ENCODE measurements at places on chromosomes 3 and 15. TPM values are rescaled to one million over a fixed set of nuclear protein-coding genes. Genes with fewer than 3 reads are reported as not detected.
A peak's percentile ranks its signal among the peaks of the same experiment; 100 is the strongest.

GRCh38 chr3:72517921-72518424 lies 330.3 kb downstream of the SHQ1 start:
- no peaks in the 10 kb centered on the region for H3K36me3 ChIP-seq
- no peak overlapping the region for H3K27ac ChIP-seq
- no peak for DNase-seq
- H3K27me3 ChIP-seq: no peaks in the 10 kb centered on the region
- H3K4me1 ChIP-seq: no peaks in the 10 kb centered on the region
- H3K4me3 ChIP-seq: no peak overlapping the region

DNA sequence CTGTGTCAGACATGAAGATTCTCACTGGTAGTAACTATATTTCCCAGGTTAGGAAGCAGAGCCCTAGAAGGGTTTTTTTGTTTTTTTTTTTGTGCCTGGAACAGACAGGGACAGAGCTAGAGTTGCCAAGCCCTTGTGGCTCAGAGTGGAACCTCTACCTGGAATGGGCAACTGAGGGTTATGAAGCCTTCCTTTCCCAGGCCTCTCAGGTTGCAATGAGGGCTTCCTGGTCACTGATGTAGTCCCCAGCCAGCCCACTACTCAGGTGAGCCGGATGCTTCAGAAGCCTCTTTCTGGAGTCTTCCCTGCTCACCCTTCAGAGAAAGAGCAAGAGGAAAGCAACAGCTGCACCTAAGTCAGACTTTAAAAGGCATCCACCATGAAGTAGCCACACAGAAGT lies 48.8 kb upstream of the MANF start:
- 0 out of 2 replicates have a peak, but pooled peaks cover 4% of the 10 kb centered on the region for H3K4me1 ChIP-seq
- H3K27ac ChIP-seq: no peak overlapping the region
- DNase-seq: no peak
- no peak overlapping the region for H3K4me3 ChIP-seq
- H3K27me3 ChIP-seq: no peaks in the 10 kb centered on the region

The EPM2AIP1 gene
- total RNA-seq: 7.3 TPM

The LMAN1L gene
- total RNA-seq: not detected

The IL16 gene
- 1.0 TPM for total RNA-seq

GRCh38 chr15:100560323-100560722 lies 31.6 kb upstream of the CERS3 start:
- H3K27ac ChIP-seq: no peak overlapping the region
- H3K4me1 ChIP-seq: no peaks in the 10 kb centered on the region
- DNase-seq: no peak
- no peaks in the 10 kb centered on the region for H3K27me3 ChIP-seq

The ZNF445 gene
- total RNA-seq: 11.9 TPM

DNA sequence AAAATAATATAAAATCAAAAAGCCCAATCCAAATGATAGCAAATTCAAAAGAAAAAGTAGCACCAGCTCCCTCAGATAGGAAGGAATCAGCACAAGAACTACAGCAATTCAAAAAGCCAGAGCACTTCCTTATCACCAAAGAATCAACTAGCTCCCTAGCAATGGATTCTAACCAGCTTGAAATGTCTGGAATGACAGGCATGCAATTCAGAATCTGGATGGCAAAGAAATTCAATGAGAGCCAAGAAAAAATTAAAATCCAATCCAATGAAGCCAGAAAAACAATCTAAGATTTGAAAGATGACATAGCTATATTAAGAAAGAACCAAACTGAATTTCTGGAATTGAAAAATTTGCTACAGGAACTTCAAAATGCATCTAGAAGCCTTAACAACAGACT lies 1334.4 kb upstream of the ALCAM start:
- H3K27me3 ChIP-seq: no peaks in the 10 kb centered on the region
- H3K36me3 ChIP-seq: no peaks in the 10 kb centered on the region
- H3K4me3 ChIP-seq: no peak overlapping the region
- no peak overlapping the region for H3K27ac ChIP-seq

DNA sequence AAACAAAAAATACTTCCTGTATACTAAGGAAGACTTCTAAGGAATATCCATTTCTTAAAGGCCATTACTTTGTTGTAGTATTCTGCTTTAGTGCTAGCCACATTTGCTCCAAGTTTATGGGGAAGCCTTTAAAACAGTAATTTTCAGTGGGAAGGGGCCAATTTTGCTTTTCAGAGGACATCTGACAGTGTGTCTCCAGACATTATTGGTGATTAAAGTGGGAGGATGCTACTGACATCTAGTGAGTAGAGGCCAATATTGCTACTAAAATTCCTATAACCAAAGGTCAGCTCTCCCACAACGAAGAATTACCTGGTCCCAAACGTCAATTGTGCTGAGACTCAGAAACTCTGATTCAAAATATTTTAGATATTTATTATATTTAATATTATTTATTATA lies 24.8 kb downstream of the SLC28A2 start:
- H3K27me3 ChIP-seq: no peaks in the 10 kb centered on the region
- peaks cover 13% of the 10 kb centered on the region for H3K4me1 ChIP-seq
- H3K36me3 ChIP-seq: no peaks in the 10 kb centered on the region
- no peak for DNase-seq
- H3K27ac ChIP-seq: no peak overlapping the region
- no peak overlapping the region for H3K4me3 ChIP-seq

DNA sequence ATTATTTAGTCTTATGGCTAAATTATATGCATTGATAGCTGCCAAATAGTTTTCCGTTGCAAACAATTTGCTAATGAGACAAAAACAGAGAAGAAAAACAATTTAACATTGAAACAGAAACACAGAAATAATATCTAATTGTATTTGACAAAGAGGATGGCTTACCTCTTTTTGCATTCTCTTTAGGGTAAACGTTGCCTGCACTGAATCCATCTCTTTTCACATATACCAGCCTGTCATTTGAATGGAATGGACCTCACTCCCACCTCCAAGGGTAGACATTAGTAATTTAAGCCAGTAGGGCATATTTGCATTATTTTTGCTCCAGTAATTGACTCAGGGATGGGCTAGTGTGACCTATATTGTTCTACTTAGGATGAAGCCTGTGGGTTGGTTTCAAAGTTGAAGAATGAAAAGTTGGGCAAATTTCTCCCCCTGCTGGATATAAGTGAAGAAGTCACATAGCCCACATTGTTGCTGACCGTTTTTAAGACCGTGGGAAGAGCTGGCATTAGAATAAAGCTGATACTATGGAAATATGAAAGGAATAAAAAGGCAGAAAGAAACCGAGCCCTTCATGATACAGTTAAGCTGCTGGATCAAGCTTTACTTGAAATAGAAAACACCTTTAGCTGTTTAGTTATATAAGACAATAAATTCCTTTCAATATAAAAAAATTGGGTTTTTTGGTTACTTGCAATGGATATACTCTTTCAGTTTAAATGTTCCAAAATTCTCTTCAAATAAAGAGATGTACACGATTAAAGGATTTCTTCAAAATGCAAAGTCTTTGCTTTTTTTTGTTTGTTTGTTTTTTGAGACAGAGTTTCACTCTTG lies 26.9 kb downstream of the PIERCE2 start:
- no peak overlapping the region for H3K4me3 ChIP-seq
- H3K36me3 ChIP-seq: no peaks in the 10 kb centered on the region
- DNase-seq: peak; percentile 42

DNA sequence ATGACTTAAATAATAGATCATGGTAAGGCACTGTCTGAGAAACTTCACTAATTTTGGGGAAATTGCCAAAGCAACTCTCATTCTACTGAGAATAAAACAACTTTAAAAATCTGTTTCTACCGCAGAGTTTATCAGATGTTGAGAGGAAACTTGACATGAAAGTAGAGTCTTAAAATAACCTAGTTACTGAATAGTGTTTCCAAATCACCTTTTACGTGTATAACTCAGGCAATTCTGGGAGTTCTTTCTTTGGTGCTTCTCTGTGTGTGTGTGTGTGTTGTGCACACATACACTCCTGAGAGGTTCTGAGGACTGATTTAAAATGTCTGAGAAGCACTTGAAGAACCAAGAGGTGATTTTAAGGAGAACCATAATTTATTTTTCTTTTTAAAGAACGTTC lies 236.6 kb downstream of the SV2B start:
- peaks cover 5% of the 10 kb centered on the region for H3K27me3 ChIP-seq
- H3K4me3 ChIP-seq: no peak overlapping the region
- H3K27ac ChIP-seq: no peak overlapping the region
- H3K36me3 ChIP-seq: no peaks in the 10 kb centered on the region

DNA sequence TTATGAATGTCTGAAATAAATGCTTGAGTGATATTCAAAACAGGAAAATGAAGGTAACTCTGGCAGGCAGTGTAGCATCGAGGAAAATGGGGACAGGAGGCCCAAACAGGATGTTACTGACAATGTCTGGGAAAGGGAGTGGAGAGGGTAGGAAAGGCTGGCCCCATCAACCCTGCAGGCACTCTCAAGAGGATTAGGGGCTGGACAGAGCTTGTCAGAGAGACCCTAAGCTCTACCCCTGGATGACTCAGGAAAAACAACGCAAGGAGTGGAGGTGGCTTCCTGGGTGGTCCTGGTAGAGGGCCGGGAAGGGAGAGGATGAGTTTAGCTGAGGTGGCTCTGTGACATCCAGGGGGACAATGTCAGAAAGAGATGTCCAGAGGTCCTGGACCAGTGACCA lies 106.0 kb downstream of the RYK start:
- H3K36me3 ChIP-seq: no peaks in the 10 kb centered on the region
- no peak for DNase-seq
- H3K4me1 ChIP-seq: no peaks in the 10 kb centered on the region
- no peak overlapping the region for H3K27ac ChIP-seq

- H3K36me3 ChIP-seq: no peaks in the 10 kb centered on the region
- H3K27me3 ChIP-seq: no peaks in the 10 kb centered on the region
- DNase-seq: no peak
- no peaks in the 10 kb centered on the region for H3K4me1 ChIP-seq
- no peak overlapping the region for H3K4me3 ChIP-seq
- no peak overlapping the region for H3K27ac ChIP-seq
Observed at GRCh38 chr3:154583086-154583634, 153.2 kb upstream of the GPR149 start.

DNA sequence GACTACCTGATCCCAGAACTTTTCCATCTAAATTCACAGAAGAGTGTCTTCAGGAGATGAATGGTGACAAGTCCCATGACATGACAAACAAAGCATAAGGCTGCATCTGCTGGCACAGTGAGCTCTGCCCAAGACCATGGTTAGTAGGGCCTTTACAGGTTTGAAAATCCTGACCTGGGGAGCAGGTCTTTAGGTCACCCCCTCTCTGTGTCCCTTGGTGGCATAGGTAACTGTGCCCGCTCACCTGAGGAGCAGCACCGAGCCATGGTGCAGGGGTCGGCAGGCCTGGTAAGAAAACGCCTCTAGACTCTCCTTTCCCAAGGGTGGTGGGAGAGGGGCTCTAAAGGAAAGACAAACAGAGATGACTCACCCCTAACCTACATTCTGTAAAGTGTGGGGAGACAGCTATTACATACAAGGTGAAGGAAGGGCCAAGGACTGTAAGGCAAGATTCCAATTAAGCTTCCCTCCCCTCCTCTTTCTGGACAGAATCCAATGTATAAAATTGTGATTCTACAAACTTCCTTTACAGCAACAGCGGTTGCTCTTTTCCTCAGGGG lies 74.0 kb downstream of the SATB1 start:
- H3K27ac ChIP-seq: no peak overlapping the region
- no peaks in the 10 kb centered on the region for H3K27me3 ChIP-seq
- H3K36me3 ChIP-seq: no peaks in the 10 kb centered on the region
- DNase-seq: no peak

- no peak for DNase-seq
- no peaks in the 10 kb centered on the region for H3K4me1 ChIP-seq
- peaks cover 8% of the 10 kb centered on the region for H3K27me3 ChIP-seq
- no peak overlapping the region for H3K4me3 ChIP-seq
Observed at GRCh38 chr3:66200147-66200546, 20.7 kb upstream of the SLC25A26 start.

The GCSAM gene
- total RNA-seq: 0.08 TPM

DNA sequence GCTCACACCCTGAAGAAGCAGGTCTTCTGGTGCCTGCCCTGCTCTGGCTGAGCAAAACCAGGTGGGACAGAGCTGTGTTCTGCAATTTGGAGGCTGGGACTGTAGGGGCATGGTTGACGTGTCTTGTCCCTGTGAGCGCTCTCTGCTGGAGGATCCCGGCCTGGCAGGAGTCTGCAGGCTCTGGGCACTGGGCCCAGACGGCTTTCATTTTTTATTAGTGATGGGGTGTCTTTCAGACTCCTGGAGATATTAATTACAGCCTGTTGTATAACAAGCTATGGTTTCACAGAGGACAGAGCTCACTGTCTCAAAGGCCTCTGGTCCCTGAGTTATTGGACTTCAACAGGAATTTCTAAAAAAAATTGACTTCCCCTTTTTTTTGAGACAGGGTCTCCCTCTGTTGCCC lies 29.5 kb upstream of the ZNF710 start:
- no peaks in the 10 kb centered on the region for H3K27me3 ChIP-seq
- DNase-seq: peak; percentile 30
- no peak overlapping the region for H3K4me3 ChIP-seq
- H3K27ac ChIP-seq: no peak overlapping the region

DNA sequence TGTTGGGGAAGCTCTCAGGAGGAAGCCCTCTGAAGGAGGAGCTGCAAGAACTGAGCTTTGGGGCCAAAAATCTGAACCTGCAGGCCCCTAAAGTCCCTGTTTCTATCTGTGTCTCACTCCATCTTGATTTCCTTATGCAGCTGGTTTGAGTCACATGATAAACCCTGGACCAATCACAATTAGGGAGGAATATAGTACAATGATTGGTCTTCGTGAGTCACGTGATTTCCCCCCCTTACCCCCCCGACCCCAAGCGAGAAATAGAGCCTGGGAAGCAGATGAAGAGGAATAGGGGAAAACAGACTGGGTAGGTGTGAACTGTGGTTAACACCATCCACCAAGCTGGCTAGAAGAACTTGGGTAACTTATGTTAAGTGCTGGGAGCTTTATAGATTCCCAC lies 12.9 kb downstream of the CRABP1 start:
- no peak overlapping the region for H3K27ac ChIP-seq
- H3K4me1 ChIP-seq: no peaks in the 10 kb centered on the region
- DNase-seq: no peak
- no peaks in the 10 kb centered on the region for H3K27me3 ChIP-seq

The TTC21A gene
- total RNA-seq: 7.7 TPM

The MYEF2 gene
- 71.3 TPM for total RNA-seq

DNA sequence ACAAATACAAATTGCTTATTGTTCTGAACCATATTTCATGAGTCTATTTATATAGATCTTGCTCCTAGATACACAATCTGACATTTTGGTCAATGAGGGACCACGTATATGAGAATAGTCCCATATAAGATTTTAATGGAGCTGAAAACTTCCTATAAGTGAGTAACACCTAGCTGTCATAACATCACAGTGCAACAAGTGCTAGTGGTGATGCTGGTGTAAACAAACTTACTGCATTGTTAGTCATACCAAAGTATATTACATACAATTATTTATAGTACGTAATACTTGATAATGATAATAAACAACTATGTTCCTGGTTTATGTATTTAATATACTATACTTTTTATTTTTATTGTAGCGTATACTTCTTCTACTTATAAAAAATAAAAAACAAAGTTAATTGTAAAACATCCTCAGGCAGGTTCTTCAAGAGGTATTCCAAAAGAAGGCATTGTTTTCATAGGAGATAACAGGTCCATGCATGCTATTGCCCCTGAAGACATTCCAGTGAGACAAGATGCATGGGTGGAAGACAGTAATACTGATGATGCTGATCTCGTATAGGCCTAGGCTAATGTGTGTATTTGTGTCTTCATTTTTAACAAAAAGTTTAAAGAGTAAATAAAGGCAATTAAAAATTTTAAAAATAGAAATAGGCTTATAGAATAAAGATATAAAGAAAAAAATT lies 46.8 kb upstream of the NAALADL2 start:
- H3K4me1 ChIP-seq: no peaks in the 10 kb centered on the region
- DNase-seq: no peak
- no peak overlapping the region for H3K27ac ChIP-seq
- no peaks in the 10 kb centered on the region for H3K27me3 ChIP-seq

The POTEB2 gene
- not detected for total RNA-seq

The RARB gene
- total RNA-seq: not detected

- H3K4me3 ChIP-seq: no peak overlapping the region
- H3K4me1 ChIP-seq: no peaks in the 10 kb centered on the region
- H3K27ac ChIP-seq: no peak overlapping the region
- H3K27me3 ChIP-seq: no peaks in the 10 kb centered on the region
Observed at GRCh38 chr3:140022066-140022770, 87.2 kb downstream of the CLSTN2 start.
